ENCODE measurements at places on chromosomes 16 and 17. TPM values are rescaled to one million over a fixed set of nuclear protein-coding genes. Genes with fewer than 3 reads are reported as not detected.

GRCh38 chr17:60173304-60173819 is 23.6 kb downstream of the CA4 start:
- DNase-seq, result peak; percentile 11

DNA sequence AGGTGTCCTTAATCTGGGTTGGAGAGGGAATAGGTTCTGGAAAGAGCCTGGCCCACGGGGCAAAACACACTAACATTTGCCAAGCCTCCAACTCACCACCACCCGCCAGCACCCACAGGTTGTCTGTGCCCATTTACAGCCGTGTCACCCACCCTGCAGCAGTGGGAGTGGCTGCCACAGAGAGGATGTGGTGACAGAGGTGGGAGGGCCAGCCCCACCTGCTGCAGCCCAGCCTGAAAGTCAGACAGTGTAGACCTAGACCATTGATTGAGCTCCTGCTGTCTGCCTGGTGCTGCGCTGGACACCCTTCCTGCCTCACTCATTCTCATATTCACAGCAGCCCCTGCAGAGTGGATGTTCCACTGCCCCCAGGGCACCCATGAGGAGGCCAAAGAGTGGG is 44.7 kb downstream of the IL21R start:
- DNase-seq, result no peak

DNA sequence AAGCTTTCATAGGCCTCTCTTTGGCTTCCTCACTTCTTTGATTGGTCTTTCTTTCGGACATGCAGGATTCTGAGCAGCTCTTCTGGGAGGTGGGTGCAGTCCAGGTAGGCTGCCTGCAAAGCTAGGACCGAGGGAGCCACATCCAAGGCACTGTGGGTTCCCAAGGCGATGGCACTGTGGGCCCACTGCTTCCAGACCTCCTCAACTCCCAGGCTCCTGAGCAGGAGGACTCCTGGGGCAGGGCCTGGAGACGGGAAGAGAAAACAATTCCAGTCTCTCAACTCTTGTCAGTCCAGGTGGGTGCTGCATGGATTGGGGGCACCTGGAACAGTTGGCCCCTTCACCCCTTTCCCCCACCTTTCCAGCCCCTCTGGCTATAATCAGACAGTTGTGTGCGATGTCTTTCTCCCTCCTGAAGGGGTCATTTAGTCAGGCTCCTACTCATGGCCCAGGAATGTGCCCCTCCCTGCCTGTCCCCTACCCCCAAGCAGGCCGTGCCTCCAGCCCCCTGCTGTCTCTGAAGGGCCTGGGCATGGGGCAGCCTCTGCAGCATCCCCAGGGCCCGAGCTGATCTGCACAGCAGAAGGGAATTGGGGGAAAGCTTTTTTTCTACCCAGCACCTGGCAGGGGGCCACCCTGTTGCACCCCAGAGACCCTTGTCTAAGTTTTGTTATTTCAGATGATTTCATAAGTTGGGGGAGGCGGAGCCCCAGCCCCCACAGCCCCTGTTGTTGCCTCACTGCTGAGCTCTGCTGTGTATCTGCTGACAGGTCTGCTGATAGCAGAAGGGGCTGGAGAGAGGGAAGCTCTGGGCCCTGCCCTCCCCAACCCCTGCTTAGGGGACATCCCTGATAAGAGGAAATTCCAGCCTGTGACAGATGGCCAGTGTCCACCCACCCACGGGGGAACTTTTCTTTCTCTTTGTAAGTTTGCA is 330.3 kb downstream of the SEC14L1 start:
- DNase-seq, result no peak

GRCh38 chr16:64469906-64470702 is 651.8 kb downstream of the CDH11 start:
- DNase-seq, result no peak

DNA sequence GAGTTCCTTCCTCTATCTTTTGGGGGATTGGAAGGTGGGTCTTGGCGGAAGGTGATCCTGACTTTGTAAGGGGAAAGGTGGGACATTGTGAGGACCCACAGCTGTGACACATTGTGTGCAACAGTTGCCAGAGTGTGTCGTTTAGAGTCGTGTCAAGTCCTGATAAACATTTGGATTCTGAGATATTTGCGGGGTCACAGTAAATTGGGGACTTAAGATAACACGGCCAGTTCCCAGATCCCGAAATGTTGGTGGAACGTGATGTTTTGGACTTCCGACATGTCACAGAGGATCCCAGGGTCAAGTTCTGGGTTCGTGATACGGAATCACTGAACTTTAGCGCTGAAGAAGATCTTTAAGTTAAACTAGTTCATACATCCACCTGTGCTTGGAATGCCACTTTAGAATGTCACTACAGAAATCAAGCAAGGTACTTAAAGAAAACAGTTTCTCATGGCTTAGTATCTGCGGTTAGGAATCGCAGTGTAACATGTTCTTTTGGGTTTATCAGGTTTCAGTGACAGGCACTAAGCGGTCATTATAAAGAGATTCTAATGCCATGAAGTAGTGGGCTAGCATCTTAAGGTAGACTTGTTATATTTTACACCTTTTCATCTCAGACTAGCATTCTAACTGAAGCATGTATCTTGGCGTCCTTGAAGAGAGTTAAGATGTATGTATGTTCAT is 815 bp downstream of the ATAD5 start:
- no peak for DNase-seq

GRCh38 chr16:9929836-9930235 is 252.4 kb downstream of the GRIN2A start:
- DNase-seq, result no peak

- no peak for DNase-seq
Observed at GRCh38 chr16:27993587-27993986, 69.9 kb downstream of the GSG1L start.

DNA sequence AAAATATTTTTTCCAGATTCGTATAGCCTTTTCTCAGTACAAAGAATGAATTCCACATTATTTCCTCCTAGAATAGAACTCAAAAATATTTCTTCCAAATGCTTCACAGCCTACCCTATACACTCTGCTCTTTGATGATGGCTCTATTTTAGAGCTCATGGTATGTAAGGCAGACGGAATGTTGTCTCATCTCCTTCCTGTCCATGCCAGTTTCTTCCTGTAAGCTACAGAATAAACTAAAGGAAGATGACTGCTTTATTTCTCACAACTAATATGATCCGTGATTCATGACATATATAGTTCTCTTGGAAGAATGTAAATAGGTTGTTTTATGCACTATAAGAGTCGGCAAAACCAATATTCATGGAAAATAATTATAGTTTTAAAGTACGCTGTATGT is 723.1 kb downstream of the CDH11 start:
- DNase-seq, result no peak

DNA sequence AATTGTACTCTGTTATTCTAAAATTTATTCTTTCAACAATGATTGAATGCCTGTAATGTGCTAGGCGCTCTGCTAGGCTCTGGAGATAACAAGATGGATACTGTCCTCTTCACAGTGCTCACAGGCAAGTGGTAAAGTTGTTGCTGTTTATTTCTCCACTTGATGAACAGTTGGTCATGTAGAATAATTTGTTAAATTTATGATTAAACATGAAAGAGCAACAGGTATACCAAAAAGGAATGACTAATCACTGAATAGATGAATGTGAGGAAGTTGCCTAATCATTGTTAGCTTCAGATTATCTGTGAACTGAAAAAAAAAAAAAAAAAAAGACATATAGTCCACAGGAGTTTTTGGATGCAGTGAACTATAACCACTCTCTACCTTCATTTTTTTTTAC is 62.3 kb downstream of the NFATC3 start:
- no peak for DNase-seq

DNA sequence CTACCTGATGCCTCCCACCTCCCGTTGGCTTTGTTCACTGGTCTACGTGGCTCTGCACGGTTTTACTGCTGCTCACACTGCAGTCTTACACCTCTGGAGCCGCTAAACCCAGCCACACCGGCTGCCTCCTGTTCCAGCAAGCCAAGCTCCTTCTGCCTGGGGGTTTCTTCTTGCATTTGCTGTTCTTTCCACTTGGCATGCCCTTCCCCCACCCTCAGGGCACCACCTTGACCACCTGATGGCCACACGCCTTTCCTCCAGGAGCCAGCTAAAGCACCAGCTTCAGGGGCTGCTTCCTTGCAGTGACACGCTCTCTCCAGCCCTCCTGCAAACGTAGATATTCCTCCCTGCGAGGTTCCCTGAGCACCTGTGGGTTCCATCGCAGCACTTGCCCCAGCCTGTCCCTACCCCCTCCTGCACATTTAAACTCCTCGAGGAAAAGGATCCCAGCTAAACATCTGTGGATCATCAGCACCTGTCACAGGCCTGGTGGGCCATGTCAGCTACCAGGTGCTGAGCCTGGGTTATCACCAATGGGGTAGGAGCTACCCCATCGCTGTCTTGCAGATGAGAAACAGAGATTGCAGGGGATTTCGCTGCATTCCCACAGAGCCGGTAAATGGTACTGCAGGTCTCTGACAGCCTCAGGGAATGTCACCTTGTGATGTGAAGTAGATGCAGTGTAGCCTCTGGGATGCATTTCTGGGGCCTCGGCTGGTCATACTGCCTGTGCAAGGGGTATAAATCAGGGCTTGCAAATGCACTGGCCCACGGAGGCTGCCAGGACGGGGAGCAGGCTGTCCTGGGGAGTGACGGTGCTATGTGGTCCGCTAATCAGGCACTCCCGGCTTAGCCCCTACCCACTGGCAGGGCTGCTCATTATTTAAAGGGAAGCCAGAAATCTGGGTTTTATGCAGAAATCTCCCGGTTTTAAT is 285.2 kb downstream of the CPPED1 start:
- DNase-seq, result no peak

PLA2G10 gene
- total RNA-seq, result not detected

DDX5 gene
- total RNA-seq, result 245 TPM

DNA sequence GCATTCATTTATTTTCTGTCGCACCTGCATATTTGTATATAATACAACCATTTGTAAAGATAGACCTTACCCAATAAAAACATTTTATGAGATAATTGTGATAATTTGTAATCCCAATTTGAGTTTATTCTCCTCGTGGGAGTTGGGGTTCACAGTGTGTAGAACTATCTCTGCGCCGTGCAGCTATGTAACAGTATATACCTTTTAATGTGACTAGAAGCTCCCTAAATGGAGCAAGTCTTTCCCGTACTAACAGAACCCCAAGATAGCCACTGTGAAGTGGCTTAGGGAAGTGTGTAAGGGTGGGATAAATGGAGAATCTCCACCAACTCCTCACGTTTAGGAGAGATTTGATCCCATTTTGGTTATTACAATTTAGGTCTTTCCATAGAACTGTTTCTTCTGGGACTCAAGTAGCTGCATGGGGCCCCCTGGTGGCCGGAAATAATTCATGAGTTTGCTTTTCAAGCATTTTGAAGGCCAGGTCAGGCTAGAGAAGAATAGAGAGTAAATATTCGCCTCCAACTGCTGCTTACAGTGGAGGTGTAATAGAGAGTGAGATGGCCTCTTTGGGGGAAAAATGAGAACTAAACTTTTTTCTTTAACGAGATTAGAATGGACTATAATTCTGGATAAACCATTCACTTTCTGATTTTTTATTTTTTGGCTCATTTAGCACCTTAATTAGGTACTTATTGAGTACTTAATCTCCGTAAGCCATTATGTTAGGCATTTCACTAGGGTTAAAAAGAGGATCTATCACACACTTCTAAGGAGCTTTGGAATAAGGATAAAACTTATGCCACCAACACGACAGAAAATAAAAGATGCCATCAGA is 4.5 kb downstream of the TMEM100 start:
- DNase-seq, result peak; percentile 81

GRCh38 chr16:68707340-68708152 is 29.5 kb upstream of the CDH1 start:
- DNase-seq, result no peak

GRCh38 chr16:64453646-64454045 is 668.2 kb downstream of the CDH11 start:
- DNase-seq, result no peak

DNA sequence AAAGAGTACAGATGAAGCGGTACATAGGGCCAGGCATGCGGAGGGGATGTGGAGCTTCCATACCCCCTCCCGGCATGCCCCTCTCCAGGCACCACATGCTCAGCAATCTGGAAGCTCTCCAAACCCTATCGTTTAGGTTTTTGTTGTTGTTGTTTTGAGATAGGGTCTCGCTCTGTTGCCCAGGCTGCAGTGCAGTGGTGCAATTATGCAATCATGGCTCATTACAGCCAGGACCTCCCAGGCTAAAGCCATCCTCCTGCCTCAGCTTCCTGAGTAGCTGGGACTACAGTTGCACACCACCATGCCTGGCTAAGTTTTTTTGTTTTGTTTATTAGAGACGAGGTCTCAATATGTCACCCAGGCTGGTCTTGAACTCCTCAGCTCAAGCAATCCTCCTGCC is 50.8 kb downstream of the WWOX start:
- no peak for DNase-seq

DNA sequence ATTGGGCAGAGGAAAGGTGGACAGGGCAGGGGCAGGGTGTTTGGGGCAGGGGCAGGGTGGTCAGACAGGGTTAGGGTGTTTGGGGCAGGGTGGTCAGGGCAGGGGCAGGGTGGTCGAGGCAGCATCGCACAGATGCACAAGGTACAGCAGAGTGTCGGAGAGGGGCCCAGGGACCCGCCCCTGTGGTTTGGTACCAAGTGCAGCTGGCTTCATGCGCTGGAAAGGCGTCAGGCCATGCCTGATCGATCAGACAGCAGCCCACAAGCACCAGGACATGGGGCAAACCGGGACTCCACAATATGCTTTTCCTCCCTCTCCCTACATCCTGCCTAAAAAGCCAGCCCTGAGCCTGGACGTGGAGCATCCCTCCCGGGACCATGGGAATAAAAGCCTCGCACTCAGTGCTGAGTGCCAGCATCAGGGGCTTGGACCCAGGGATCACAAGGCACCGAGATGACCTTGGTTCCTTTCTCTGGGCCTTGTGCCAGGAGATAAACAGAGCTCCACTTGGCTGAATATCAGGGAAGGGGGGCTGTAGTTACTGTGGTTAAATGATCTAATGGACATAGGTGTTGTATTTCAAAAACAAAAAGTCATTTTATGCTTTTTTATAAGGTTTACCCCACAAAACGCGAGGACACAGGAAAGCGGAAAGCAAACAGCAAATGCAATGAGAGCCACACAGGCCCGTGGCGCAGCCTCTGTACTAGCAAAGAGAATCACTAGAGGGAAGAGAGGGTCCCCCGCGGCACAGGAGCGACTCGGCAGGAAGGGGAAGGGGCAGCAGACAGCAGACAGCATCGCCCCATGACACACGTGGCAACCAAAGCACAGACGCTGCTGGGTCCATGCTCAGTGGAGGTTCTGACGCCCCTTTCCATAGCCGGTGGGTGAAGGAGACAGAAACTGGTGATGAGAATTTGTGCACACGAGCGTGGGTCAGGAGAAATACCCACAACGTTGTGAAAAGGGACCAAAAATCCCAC is 5.3 kb upstream of the HEXD start:
- DNase-seq, result no peak

DNA sequence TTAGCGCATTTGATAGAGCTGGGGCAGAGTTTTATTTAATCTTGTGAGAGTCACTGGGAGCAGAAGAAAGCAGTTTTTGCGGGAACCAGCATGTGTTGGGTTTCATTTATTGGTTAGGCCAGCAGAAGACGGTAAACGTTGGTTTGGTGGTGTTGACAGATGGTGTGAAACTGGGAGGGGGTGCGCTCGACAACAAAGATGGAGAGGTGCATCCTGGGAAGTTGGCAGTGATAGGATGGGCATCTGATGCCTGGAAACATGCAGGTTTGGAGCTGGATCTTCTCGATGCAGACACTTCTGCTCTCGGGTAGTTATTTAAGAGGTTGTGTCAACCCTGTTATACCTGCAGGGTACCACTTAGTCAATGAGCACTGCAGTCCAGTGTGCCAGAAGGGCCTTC is 24.9 kb upstream of the CLEC18A start:
- DNase-seq, result no peak

GRCh38 chr16:19168371-19169081 is 486 bp downstream of the SYT17 start:
- DNase-seq, result peak; percentile 70

SOX8 gene
- total RNA-seq, result not detected
